ENCODE measurements at places on chromosomes 7 and 10. TPM values are rescaled to one million over a fixed set of nuclear protein-coding genes. Genes with fewer than 3 reads are reported as not detected.

The POLL gene
- 8.1 TPM for total RNA-seq

The TAS2R41 gene
- not detected for total RNA-seq

The ZP3 gene
- not detected for total RNA-seq

The VGF gene
- total RNA-seq: 0.10 TPM

The NPC1L1 gene
- 3.8 TPM for total RNA-seq

The PIP gene
- not detected for total RNA-seq

The PITX3 gene
- not detected for total RNA-seq

The ASB10 gene
- not detected for total RNA-seq

The IGFBP3 gene
- not detected for total RNA-seq

The SP4 gene
- total RNA-seq: 4.8 TPM
